ENCODE measurements at places on chromosomes 6 and 20.

- DNase-seq, result no peak
Observed at GRCh38 chr20:52166150-52166549, 25.4 kb downstream of the ZFP64 start.

DNA sequence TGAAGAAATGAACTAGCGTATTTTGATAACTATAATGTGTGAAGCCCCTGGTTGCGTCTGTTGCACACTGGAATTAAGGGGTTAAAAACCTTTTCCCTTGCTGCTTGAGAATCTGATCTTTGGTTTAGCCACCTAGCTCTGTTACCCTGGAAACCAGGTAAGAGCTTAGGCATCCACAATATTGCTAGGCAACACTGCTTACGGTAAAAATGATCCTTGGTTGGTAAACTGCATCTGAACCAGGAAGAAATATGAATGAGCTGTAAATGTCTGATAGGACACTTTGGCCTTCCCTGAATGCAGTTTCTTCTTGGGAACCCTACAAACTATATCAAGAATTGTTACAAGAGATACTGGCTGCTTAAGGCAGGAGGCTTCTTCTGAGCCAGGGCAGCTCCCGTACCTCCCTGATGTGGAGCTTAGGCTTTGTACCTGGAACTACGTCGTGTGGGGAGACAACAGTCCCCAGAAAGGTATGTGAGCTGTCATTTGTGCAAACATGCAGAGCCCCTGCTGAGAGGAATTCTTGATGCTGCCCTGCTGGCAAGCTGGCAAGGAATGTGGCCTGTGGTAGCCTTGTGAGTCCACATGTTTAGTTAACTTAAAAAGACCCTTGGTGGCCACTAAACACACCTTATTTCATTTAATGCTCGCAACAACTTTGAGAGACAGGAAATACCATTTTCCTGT lies 18.4 kb downstream of the UBE3D start:
- DNase-seq, result no peak

- DNase-seq, result no peak
Observed at GRCh38 chr20:6994452-6994851, 227.0 kb downstream of the BMP2 start.

DNA sequence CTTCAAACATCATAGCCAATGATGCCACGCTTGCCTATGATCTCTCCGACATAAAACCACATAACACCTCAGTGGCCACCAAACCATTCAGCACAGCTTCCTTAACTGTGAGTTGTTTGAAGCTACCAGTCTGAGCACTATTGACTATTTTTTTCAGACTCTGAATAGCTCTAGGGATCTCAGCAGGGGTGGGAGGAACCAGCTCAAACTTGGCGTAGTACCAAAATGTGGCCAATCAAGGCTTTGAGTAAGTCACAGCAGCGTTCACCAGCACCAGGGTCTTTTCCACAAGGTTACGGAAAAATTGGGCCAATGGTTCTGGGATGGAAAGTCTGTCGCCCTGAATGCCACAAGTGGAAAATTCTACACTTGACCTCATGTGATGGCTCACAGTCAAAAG lies 70.6 kb downstream of the SMPDL3A start:
- DNase-seq, result no peak

GRCh38 chr6:25895771-25896170 lies 21.7 kb upstream of the SLC17A3 start:
- DNase-seq, result no peak

- no peak for DNase-seq
Observed at GRCh38 chr6:109239651-109240321, 142.5 kb downstream of the CD164 start.

GRCh38 chr20:57223648-57224489 lies 42.6 kb downstream of the BMP7 start:
- DNase-seq, result no peak

DNA sequence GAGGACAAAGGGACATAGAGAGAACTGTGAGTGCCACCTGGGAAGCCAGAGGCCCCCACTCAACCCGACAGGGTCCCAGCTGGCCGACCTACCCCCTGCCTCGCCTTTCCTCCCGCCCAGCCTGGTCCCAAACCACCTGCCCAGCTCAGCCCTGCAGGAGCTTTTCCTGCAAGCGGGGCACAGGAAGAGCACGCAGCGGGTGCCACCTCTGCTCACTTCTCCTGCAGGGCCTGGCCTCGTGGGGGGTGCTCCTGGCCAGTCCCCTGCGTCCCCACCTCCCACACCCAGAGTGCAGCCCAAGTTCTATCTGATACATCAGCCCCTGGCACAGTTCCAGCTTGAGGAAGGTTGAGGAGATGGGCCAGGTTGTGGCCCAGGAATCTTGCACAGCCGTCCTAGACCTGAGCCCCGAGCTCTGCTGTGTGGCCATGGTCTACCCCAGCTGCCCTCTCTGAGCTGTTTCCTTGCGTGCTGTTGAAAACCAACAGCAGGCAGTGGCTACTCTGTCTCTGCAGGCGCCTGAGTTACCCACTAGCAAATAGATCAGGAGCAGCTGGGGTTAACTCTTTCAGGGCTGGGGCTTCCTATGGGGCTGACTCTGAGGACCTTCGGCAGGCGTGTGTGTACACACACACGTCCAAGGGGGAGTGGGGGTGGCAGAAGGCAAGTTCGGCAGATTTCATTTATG lies 1.7 kb downstream of the NECAB3 start:
- no peak for DNase-seq

DNA sequence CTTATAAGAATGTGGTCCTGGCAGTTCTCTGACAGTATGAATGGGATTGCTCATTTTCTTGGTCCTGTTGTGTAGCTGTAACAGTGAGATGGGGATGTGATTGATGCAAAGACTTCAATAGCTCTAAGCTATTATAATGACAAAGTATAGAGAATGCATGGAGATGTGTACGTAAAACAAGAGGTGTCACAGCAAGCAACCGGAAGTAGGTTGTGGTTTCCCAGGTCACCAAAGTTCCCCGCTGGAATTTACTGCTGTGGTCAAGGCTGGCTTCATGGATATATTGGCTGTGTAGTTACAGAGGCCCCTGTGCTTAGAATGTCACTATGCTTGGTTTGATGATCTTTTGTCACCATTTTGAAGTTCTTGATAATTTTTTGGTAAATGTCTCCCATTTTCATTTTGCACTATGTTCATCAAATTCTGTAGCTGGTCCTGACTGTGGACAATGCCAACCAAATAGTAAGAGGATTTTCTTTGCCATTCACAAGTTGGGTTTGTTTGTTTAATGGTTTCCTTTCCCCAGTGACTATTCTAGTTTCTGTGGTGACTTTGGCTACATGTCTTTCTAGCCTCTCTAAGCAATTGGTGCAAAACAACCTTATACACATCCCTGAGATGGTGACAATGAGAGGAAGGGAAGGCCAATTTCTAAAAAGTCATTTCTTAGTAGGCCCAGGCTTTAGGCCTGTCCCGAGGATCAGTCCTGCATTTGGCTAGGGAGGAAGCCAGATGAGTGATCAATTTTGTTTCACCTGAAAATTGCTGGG lies 10.5 kb downstream of the DNAH8 start:
- DNase-seq, result peak; percentile 13

GRCh38 chr6:29510202-29510601 lies 22.4 kb upstream of the MAS1L start:
- DNase-seq, result no peak

DNA sequence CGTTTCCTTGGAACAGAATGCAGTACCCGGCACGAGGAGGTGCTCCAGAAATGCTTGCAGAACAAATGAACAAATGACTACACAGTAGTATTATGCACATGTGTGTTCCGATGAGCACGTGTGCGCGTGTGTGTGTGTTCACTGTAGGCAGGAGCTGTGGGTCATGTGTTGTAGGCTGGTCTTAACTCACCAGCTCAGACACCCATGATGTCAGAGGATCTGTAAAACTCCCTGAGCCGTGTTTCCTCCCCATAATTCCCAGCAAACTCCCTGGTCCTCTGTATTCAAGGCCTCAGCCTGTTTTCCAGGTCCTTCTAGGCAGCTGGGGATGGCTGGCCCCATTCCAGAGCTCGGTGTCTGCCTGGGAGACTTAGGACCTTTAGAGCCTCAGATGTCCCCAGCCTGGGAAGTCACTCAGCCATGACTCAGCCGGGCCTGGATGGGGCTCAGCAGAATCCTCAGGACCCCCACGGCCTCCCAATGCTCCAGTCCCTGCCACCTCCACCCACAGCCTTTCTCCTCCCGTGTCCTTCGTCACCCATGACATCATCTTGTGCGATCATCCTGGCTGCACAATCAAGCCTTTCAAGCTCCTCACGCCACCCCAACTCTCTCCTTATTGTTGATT lies 475.0 kb upstream of the SULF2 start:
- DNase-seq, result no peak

GRCh38 chr6:157186785-157187181 lies 136.5 kb downstream of the TMEM242 start:
- DNase-seq, result no peak

DNA sequence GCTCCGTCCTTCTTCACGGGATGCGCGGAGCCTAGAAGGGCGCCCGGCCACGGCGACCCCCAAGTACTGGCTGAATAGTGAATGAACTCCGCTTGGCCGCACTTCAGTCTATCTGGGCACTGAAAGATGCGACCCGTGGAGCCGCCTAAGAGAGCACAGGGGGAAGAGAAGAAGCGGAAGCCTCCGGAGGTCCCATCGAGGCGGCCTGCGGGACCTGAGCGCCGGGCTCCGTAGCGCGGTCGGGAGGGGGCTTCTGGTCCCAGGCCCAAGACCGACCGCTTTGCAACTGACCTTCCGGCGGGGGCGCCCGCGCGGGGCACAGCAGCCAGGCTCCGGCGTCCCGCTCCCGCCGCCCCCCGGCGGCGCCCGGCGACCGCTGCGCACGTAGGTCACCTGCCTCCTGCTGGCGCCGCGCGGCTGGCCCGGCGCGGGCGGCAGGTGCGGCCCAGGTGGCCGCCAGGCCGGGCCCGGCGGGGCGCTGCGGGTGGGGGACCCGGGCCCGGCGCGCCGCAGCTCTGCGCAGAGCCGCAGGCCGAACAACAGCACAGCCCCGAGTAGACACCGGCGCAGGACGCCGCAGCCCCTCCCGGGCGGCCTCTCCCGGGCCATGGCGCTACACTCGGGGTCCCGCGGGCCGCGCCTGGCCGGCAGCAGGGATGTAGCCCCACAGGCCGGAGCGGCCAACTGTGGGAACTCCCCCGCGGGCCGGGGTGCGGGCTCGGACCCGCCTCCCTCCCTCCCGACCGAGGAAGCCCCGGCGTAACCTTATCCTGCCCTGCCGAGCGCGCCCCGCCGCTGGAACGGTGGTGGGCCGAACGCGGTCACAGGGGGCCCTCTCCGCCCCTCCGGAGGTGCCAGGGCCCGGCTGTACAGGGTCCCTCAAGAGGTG lies at the start of gene METTL24:
METTL24 (minus strand) TSS at position 686 of the 889 bp plus-strand sequence; CDS start at position 609, 77 bp downstream.
- peak; percentile 27 for DNase-seq

DNA sequence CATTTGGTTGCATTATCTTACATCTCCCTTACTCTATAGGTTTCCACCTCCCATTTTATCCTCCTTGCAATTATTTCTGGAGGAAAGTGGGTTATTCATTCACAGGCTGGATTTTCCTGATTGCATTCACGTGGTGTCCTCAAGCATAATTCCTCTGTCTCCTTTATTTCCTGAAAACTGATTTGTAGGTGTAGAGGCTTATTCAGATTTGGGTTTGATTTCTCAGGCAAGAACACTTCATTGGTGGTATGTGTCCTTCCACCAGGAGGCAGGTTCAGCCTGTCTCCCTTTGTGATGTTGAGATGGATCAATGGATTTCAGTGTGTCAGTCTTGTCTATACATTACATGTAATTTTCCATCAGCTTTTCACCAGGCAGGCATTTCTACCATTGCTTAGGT lies 17.3 kb downstream of the DNPH1 start:
- DNase-seq, result no peak

- no peak for DNase-seq
Observed at GRCh38 chr20:61760731-61761130, 304.9 kb downstream of the TAF4 start.

- DNase-seq, result no peak
Observed at GRCh38 chr20:50664254-50664653, 27.1 kb downstream of the RIPOR3 start.

- DNase-seq, result no peak
Observed at GRCh38 chr6:63792736-63793464, 157.3 kb downstream of the PHF3 start.

DNA sequence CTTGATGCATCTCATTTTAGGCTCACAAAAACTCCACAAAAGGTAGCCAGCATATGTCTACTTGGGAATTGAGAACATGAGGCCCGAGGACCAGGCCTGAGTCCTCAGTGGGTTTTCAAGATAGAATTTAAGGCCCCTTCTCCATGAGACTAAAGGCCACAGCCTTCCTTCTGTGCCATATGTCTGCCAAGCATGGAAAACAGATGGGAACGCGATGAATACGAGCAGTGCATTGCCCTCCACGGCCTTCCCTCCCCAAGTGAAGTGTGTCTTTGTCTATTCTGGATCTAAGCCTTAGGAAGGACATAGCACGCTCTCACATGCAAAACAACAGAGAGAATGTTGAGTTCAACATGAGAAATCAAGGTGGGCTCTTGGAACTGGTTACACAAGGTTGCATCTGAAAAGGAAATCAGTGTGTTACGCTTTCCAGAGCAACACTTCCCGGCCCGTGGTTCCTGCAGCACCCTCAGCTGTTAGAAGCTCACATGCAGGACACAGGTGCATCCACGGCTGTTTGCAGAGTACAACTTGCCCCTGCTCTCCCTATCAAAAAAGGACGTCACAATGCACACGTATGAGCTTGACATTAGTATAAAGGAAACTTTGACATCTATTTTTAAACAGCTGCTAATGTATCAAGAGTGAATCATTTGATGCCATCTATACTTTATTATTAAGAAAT lies 229.9 kb downstream of the NRN1 start:
- DNase-seq, result no peak

GRCh38 chr20:3070725-3071124 lies 695 bp upstream of the OXT start:
- no peak for DNase-seq

- DNase-seq, result no peak
Observed at GRCh38 chr6:33521489-33522091, 58.5 kb downstream of the BAK1 start.

GRCh38 chr6:65996096-65996495 lies 289.1 kb upstream of the EYS start:
- DNase-seq, result no peak

- no peak for DNase-seq
Observed at GRCh38 chr6:119346450-119346849, 3.1 kb downstream of the MAN1A1 start.

DNA sequence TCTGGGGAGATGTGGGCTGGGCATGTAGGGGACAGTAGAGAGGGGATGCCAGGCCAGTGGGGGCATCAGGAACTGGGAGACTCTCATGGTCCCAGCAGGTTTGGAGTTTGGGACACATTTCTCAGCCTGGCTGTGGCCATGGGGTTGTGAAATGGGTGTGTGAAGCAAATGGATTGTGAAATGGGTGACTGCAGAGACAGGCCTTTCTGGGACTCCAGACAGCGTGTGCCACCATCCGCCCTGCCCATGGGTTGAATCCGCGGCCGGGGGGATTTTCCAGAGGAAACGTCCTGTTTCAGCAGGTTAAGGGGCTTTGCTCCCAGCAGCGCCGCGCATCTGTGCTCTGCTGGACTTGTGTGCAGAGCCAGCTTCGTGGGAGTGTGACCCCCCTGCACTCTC lies 3.7 kb upstream of the PMEPA1 start:
- no peak for DNase-seq

- no peak for DNase-seq
Observed at GRCh38 chr20:26167499-26167898, 470.8 kb upstream of the ZNF337 start.

- DNase-seq, result no peak
Observed at GRCh38 chr6:15026832-15027231, 219.0 kb upstream of the JARID2 start.

- no peak for DNase-seq
Observed at GRCh38 chr20:20083807-20084206, 31.5 kb downstream of the CFAP61 start.

- DNase-seq, result peak; percentile 3
Observed at GRCh38 chr6:15518057-15518456, 144.8 kb downstream of the DTNBP1 start.

- no peak for DNase-seq
Observed at GRCh38 chr20:31410011-31410410, 4.0 kb upstream of the DEFB121 start.
